Neural progenitor cell (in vitro differentiated cells): ENCODE measurements at places on chromosomes 11 and 22. TPM values are rescaled to one million over a fixed set of nuclear protein-coding genes. Genes with fewer than 3 reads are reported as not detected.

- no peaks in the 10 kb centered on the region for H3K27me3 ChIP-seq
- H3K36me3 ChIP-seq: no peaks in the 10 kb centered on the region
- H3K4me1 ChIP-seq: no peaks in the 10 kb centered on the region
- no peak overlapping the region for H3K27ac ChIP-seq
- no peak overlapping the region for H3K4me3 ChIP-seq
These were observed 623.6 kb downstream of the BRD1 start for GRCh38 chr22:49203859-49204598.

The XNDC1N gene
- total RNA-seq: 6.6 and 14.8 TPM in 2 replicates

- DNase-seq: peak; percentile 70
- H3K27ac ChIP-seq: no peak overlapping the region
- H3K4me1 ChIP-seq: peaks cover 21% of the 10 kb centered on the region
- peaks cover 40% of the 10 kb centered on the region for H3K27me3 ChIP-seq
- H3K4me3 ChIP-seq: peak overlapping the region; percentile 48
These were observed 40.0 kb upstream of the CREB3L1 start for GRCh38 chr11:46237248-46238077.

DNA sequence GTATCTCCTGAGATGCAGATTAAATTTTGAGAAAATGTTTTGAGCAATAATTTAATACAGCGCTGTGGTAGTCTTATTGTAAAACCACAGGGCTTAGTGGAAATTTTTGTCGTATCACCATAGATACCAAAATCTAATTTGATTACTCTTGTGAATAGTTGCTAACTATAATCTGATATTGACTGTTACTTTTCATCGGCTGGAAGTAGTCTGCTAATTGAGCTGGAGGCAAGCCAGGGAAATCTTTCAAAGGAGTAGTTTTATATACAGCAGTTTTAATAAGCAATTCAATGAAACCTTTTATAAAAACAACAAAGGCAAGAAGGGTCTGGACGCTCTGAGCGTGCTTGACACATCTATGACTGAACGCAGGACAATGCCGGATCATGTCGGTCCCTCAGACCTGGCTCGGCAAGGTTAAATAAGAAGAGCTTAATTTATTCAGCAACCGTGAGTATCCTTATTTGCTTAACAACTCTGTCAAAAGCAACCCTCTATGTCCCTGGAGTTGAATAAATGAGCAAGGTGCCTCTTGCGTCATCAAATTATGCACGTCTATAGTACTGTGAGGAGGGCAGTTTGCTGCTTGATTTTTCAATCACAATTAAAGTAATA lies 121.2 kb downstream of the NCAM1 start:
- peaks cover 11% of the 10 kb centered on the region for H3K4me1 ChIP-seq
- no peaks in the 10 kb centered on the region for H3K27me3 ChIP-seq
- H3K27ac ChIP-seq: no peak overlapping the region
- H3K4me3 ChIP-seq: no peak overlapping the region

The CLCF1 gene
- 2.0 and 3.7 TPM in 2 replicates for total RNA-seq

The LRRN4CL gene
- total RNA-seq: 0.40 TPM in 1 of 2 replicates, not detected in the other
